ENCODE measurements at places on chromosomes 7 and 10.
A peak's percentile ranks its signal among the peaks of the same experiment; 100 is the strongest.

- no peak for DNase-seq
These were observed 3.7 kb downstream of the ZSWIM8 start for GRCh38 chr10:73788864-73789658.

- no peak for DNase-seq
These were observed 10.3 kb upstream of the OGDH start for GRCh38 chr7:44595934-44596635.

DNA sequence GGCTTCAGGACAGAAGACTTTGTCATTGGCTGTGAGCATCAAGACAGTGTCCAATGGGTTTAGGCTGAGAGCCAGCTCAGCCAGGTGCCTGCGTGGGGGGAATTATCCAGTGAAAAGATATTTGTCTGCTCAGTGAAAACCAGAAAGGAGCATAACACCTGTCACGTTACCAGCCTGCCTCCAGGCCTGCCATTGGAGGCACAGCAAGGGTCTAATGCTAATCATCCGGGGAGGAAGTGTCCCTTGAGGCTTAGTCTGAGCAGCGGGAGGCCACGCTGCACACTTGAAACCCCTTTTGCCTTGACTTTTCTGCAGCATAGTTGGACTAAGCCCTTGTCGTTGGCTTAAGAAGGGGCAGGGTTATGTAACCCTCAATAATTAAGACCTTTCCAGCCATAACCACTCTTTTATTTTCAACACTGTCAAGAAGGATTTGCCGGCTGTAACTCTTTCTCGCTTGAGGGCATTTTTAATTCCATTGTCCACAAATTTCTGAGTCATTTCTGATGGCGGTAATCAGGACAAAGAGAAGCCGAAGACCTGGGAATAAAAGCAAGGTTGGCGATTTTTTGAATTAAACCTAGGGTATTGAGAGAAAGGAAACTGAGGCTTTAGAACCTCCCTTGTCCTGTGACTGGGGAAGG lies 639.6 kb upstream of the FOXK1 start:
- DNase-seq, result no peak

DNA sequence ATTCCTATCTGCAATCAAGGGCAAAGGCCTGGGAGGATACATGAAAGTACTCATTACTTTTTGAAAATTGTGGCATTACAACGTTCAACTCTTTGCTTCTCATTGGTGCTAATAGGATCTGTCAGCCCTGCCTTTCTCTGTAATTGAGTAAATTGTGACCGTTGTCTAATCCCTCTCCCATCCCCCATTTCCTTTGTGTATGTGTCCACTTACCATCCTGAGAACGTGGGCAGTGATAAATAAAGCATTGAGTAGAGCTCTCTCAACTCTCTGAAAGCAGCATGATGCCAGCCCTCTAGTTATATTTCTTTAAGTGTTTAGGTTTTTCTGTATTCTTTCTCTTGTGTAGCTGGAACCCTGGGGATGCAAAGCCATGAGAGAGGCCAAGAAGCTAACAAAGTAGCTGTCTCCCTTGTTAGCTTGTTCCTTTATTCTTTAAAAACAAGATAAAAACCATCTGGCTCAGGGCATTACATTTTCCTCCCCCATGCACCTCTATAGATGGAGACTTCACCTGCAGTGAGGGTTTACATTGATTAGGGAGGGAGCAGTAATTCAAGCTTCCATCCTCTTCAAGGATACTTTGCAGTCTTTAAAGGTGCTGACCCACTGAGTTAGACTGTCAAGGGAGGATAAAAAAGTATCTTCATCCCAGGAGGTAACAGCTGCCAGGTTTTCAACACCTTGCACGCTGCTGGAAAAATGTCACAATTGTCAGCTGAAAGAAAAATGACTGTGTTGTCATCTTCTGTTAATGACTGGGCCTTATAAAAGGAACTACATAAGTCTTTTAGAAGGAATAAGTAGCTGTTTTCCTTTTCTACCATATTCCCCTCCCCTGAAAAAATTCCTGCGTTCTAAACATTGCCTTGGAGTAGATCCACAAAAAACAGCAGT lies 112.3 kb downstream of the BTRC start:
- DNase-seq, result no peak

DNA sequence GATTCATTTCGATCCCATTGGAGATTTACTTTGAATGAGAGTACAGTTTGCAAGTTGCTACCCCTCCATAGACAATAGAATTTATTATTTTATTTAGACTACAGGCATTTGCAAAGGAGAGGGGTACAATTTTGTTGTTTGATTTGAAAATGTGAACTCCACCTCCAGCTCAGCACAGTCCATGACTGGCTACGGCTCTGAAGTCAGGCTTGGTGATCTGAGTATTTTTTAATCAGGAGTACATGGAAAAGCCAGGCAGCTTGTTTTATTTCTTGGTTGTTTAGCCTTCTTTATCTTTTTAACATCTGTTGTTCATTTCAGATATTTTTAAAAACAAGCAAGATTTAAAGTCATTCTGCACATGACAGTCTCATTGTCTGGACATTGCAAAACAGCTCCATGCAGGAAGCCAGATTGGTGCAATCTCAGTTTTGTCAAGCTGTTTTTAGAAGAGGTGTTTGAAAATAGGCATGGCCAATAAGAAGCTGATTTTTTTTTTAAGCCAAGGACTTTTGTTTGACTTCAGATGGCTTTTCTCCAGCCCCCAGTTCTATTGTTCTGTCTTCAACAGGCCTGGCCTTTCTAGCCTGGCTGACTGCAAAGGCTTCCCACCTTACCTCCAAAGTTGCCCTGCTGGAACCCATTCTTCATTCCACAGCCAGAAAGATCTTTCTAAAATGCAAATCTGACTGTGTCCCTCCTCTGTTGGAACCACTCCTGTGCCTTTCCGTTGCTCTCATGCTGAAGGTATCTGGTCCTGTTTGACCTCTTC lies 12.2 kb downstream of the PLXDC2 start:
- DNase-seq, result no peak

- DNase-seq, result no peak
These were observed at the start of gene CHST3 for GRCh38 chr10:71964098-71964742. CHST3 (plus strand) TSS chr10:71964395; CDS start chr10:72005843, 41,448 bp downstream.

GRCh38 chr10:62018131-62018911 lies 116.8 kb downstream of the ARID5B start:
- no peak for DNase-seq

- no peak for DNase-seq
These were observed 23.4 kb downstream of the MCMBP start for GRCh38 chr10:119849031-119849789.

- no peak for DNase-seq
These were observed 6.3 kb downstream of the CXCL12 start for GRCh38 chr10:44378626-44379025.

GRCh38 chr7:134640842-134641715 lies 5.6 kb upstream of the BPGM start:
- DNase-seq, result no peak

GRCh38 chr10:34580643-34581042 lies 234.5 kb downstream of the PARD3 start:
- DNase-seq, result peak; percentile 17

DNA sequence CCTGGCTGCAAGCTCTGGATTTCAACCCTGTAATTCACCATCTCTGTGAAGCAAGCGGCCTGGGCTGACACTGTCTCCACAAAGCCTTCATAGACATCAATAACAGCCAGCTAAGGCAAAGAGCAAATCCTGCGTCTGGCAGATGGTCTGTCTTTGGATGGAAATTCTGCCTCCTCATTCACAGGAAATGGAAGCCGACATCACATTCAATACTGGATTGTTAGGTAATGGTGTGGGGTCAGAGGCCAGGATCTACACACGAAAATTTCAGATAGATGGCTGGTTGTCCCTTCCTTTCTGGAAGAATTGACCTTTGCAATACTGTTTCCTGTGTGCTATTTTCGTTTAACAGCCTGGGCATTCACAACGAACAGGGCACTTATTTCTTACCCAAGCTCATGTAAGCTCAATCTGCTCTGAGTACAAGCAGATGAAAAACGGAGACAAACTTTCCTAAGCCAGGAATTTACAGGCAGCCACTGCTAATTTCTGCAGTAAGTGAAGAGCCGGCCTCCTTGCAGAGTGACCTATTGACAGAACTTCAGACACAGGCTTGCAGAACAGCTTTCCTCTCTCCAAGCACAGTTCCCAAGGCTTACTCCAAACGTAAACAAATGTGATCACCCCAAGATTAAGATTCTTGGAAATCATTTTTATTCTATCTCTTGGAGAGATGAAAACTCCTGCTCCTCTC lies 3.1 kb upstream of the ADAM12 start:
- no peak for DNase-seq

DNA sequence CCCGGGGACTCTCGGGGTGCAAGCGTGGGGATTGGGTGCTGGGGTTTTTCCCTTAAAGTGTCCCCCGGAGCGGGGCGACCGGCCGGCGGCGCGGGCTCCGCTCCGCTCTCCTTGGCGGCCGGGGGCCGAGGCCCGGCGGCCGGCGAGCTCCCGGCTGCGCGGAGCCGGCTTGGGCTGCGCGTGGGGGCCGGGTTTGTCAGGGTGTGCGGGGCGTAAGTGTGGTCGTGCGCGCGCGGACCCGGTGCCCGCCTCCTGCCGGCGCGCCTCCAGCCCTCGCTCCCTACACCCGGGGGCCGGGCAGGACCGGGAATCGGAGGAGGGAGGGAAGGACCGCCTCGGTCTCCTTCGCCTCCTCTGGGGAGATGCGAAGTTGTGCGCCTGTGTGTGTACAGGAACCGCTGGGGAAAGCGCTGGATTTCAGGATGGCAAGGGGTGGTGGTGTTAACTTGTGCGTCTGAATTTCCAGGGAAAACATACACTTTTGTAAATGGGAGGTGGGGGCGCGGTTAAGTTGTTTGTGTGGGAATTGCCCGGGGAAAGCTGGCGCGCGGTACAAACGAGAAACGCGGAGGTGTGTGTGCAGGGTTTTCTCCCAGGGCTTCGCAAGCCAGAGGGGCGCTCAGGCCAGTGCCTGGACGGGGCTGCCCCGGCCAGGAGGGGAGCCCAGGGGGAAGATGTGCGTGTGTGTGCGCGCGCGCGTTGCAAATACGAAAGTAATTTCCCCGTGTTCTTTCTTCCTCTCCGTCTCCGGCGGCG lies 737 bp downstream of the ZMIZ1 start:
- DNase-seq, result no peak

DNA sequence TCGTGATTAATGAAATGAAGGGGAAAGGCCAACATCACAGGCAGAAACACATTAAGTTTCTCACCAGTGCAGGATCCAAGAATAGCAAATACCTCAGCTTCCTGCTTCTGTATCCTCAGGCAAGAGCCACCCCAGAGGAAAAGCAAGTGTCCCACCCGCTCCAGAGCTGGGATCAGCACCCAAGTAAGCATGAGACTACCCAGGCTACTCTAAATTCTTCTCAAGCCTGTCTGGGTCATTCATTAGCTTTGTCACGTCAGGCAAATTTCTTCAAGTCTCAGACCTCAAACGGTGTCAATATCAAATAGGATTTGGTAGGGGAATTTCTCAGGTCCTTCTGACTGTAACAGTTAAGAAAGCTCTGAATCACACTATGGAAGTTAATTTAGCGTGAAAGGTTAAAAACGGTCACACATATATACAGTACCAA lies 59.0 kb downstream of the GNA12 start:
- DNase-seq, result no peak

DNA sequence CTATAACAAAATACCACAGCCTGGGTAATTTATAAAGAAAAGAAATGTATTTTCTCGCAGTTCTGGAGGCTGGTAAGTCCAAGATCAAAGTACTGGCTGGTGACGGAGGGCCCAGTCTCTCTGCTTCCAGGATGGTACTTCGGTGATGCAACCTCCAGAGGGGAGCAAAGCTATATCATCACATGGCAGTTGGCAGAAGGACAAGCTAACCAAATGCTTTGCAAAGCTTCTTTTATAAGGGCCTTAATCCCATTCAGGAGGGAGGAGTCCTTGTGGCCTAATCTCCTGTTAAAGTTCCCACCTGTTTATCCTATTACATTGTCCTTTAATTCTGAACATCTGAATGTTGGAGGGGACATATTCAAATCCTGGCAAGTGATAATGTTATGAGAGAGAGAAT lies 134.1 kb upstream of the SP4 start:
- DNase-seq, result no peak

DNA sequence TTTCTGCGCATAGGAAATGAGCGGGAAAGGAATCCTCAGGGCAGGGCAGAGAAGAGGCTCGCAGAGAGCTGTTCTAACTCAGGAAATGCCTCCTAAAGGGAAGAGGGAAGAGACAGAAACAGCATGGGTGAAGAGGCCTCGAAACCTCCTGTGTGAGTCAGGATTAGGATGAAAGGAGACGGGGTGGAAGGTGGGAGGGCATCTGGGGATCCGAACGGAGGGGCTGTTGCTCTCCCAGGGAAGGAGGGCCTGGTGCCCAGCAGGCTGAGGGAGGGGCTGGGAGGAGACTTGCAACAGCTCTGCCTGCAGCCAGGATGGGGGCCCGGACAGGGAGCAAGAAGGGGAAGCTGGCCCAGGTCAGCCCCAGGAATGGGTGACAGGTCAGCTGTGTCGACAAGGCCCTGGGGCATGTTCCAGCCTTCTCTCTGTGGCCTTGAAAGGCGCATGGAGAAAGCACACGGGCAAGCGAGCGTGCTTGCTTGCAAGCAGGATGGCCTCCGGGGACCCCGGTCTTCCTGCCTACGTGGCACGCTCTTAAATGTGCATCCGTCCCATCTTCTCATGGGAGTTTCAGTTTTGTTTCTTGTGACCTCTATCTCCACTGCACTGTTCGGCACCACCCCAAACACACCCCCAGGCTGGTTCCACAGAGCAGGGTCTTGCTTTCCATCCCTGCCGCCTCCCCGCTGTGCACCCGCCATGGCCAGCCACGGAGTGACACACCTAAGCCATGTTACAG lies 63.5 kb downstream of the HIPK2 start:
- no peak for DNase-seq

DNA sequence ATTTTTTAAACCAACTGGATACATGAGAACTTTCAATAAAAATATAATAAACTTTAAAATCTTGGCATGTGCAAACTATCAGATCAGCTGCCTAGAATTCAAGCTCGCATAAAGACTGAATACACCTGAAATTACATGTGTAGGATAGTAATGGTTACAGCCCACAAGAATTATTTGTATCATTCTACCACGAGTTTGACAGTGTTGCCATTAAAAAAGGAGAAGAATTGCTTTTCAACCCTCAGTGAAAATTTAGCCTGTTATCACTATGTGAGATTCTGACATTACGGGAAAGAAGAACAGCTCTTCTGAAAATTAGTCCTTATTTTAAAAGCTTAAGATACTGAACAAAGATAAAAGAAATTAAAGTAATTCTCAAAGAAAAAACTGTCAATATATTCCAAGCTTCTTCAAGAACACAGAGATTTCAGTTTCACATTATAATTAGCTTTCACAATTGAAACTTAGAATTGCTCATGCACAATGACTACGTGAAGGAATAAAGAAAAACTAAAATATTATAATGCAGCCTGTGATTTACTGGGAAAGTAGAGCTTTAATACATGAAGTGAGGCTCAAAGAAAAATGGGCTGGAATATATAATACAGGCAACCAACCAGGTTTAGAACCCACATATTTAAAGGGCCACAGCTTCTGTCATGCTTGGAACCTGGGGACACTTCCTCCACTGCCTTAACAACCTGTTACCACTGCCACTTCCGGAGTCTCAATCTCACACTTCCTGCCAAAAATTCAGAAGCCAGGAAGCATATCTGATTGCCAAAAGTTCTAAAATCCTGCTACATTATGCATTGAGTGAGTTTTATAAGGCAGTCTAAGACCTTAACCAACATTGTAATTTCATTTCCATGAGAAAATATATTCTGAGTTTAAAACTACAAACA lies 23.2 kb downstream of the TPK1 start:
- no peak for DNase-seq
